ENCODE measurements at places on chromosomes 7 and 10. TPM values are rescaled to one million over a fixed set of nuclear protein-coding genes. Genes with fewer than 3 reads are reported as not detected.

Gene INA
- 0.26 TPM for total RNA-seq

Gene LRIT1
- not detected for total RNA-seq

Gene C7orf57
- 2.4 TPM for total RNA-seq

Gene TRIM73
- total RNA-seq = 0.38 TPM

Gene GIMAP2
- total RNA-seq = 0.13 TPM
